Islet precursor cell (in vitro differentiated cells): ENCODE measurements at places on chromosomes 2 and 18.
A peak's percentile ranks its signal among the peaks of the same experiment; 100 is the strongest.

GRCh38 chr2:79771493-79771892 lies 258.6 kb downstream of the CTNNA2 start:
- DNase-seq = no peak

DNA sequence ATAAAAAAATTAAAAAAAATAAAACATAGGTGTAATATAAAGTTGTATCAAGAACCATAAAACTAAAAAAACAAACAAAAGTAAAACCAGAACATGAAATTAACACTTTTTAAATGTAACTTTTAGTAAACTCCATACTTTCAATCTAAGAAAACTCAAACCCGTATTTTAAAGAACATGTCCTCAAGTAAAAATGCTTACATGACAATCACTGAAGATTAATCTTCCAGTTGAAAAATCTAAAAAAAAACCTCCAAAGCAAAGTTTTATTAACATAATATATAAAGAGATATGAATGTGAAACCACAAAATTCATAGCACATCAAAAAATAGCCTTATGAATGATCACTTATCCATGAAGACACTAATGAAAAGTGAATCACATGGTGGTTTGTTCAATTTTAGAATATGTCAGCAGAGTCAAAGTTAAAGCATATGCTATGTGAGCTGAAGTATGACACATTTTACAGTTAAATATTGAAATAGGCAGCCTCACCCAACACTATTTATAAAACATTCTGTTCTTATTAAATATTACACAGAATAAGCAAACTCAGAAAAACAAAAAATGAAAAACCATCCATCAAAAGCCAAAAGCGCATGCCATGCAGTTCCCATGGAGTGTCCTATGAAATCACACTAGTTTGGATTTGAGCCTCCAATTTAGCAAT lies 23.1 kb upstream of the CHAC2 start:
- DNase-seq = no peak

DNA sequence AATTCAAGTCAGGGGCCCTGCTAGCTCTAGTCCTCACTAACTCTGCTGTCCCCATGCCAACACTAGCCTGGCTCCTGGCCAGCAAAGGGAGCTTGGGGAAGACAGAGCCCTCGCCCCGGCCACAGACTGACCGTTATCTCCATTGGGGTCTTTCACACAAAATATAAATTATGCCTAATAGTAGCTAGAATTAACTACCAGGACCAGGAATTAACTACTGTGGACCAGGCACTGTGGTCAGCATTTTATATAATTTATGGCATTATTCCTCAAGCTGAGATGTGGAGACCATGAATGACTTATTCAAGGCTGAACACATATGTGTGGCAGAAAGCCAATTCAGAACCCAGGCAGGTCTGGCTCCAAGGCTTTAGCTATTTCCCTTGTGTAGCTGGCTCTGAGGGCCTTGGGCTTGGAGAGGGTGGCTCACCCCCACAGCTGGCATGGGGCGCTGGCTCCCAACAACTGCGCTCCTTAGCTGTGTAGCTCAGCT lies 49.2 kb downstream of the CELF4 start:
- no peak for DNase-seq

DNA sequence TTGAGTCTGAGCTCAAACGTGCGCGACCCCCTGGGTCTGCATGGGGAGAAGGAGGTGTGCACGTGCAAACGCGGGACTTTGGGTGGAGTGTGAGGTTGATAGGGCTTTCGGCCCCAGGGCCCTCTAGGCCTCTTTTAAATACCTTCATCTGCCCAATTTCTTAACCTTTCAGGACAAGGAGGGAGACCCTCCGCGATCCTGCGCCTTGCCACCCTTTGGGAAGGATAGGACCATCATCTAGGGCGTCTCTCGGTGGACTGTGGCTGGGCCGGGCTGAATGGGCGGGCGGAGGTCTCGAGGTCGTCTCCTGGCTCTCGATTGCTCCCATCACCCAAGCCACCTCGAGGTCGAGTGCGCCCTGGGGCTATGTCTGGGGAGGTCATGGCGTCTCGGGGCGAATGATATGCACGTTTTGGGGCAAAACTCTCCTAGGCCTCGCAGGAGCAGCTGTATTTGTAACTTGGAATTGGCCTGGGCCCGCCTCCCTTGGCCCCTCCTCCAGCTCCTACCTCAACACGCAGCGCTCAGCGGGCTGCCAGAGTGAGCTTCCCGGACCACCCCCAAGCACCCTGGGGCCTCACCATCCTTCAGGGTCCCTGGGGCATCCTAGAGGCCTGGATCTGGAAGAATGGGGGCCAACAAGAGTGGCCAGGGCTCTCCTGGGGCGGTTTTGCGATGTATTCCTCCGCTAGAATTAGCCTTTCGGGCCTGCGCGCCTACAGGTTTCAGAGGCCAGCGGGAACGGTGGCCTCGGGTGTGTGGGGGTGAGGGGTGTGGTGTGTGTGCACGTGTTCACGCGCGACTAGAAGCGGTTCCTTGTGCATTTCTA lies 8.7 kb upstream of the SIX3 start:
- peak; percentile 66 for DNase-seq

GRCh38 chr2:51722311-51722710 lies 690.4 kb upstream of the NRXN1 start:
- DNase-seq = no peak

GRCh38 chr2:192357217-192357616 lies 162.5 kb upstream of the TMEFF2 start:
- no peak for DNase-seq

DNA sequence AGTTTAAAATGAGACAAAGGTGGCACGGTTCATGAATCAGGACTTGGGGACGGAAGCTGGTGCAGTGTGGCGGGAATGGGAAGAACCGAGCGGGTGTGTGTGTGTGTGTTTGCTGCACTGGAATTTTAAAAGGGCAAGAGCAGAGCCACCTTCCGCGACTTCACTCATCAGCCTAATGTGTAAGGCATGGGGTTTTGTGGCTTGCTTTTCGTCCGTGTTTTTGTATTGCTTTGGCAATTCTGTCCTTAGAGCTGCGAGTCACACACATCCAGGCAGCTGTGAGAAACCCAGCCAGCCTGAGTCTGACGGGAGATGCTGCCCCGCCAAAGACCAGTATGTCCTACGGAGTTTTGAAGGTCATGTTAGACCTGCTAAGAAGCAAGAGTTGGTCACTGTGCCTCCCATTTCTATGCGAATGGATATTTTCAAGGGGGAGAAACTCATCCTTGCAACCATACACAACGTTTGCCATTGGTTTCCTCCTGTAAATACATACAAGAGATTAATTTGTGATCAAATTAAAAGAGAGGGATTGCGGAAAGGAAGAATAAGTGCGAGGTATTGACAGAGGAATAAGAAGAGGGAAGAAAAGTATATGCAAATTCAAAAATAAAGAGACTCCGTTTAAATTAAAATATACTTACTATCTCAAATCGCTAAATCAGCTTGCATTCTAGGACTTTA lies 665 bp upstream of the CACNB4 start:
- DNase-seq = peak; percentile 62

GRCh38 chr18:12304351-12305210 lies 3.5 kb upstream of the TUBB6 start:
- no peak for DNase-seq

DNA sequence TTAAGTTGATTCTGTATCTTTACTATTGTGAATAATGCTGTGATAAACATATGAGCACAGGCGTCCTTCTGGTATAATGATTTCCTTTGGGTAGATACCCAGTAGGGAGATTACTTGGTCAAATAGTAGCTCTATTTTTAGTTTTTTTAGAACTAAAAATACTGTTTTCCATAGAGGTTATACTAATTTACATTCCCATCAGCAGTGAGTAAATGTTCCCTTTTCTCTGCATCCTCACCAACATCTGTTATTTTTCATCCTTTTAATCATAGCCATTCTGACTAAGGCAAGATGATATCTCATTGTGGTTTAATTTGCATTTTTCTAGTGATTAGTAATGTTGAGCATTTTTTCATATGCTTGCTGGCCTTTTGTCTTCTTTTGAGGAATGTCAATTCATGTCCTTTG lies 35.1 kb downstream of the PMS1 start:
- no peak for DNase-seq
